ENCODE measurements at places on chromosomes 4 and X.

- DNase-seq: no peak
Measured at GRCh38 chr4:6093671-6094070, 75.4 kb upstream of the C4orf50 start.

DNA sequence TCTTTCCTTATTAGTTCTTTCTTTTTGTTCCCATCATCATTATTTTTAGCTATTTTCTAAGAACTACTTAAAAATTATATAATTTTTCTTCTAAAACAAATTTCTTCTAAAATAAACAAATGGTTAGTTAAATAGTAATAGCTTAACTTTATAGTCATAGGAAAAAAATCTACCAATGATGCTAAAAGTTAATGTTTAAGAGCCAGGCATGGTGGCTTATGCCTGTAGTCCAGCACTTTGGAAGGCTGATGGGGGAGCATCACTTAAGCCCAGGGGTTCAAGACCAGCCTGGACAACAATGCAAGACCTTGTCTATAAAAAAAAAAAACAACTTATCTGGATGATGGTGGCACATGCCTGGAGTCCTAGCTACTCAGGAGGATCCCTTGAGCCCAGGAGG lies 127.1 kb upstream of the ANXA3 start:
- no peak for DNase-seq

- DNase-seq: no peak
Measured at GRCh38 chr4:149166365-149166764, 649.3 kb downstream of the IQCM start.

- DNase-seq: peak; percentile 97
Measured at GRCh38 chr4:110622841-110623717, at the start of gene PITX2. TSS of gene PITX2 (minus strand) at chr4:110623077. CDS start at chr4:110622460, 617 bp downstream.

DNA sequence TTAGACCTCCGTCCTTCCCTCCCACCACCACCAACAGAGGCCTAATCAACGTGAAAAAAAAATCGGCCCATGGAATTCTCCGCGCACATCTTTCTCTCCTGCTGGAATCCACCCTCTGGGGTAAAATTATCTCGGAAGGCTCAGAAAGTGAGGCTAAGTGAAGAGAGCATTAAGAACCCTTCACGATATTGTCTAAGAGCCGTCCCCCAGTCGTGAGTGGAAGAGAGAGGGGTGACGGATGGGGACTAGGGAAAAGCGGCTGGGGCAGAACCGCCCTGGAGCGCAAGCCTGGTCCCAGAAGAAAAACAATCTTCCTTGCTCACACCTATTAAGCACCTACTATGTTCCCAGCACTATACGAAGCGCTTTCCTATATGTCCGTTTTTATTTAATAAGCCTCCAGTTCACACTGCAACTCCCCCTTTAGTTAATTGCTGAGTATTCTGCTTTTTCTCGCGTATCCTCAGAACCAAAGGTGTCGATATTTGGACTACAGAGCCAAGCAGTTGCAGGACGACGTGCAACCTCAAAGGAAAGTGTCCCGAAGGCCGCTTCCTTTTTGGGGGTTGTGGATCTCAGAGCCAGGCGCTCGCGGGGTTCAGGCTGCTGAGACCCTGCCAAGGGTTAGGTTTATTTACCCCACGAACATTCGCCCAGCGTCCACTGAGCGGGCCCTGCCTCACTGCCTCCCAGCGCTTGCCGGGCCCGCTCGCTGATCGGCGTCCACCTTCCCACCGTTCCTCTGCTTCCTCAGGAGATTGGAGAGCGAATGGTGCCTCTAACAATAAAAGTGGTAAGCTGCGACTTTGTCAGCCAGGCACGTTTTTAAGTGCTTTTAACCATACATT lies 889 bp downstream of the MGARP start:
- DNase-seq: no peak

DNA sequence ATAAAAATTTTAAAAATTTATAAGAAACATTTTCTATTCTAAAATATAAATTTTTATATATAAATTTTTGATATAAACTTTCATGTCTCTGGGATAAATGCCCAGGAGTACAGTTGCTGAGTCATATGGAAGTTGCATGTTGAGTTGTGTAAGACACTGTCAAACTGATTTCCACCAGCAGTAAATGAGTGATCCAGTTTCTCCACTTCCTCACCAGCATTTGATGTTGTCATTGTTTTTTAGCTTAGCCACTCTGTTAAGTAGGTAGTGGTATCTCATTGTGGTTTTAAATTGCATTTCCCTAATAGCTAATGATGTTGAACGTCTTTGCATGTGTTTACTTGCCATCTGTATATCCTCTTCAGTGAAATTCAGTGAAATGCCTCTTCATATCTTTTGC lies 66.5 kb downstream of the MAMLD1 start:
- no peak for DNase-seq

DNA sequence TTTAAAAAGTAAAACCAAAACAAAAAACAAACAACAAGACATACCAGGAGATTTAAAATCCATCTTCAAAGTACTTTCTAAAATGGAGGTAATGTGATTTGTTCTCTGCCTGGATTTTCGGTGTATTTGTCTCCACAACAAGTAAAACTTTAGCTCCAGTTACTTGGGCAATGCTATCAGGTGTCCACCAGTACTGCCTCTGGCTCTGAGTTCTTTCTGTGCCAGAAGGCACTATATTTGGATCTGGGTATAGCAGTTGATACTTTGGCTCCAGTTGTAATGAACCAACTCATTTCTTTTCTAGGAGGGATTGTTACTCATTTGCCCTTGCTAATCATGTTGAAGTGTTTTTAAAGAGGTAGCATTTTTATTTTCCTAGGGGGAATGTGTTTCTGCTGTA lies 9.5 kb upstream of the PDLIM5 start:
- no peak for DNase-seq

DNA sequence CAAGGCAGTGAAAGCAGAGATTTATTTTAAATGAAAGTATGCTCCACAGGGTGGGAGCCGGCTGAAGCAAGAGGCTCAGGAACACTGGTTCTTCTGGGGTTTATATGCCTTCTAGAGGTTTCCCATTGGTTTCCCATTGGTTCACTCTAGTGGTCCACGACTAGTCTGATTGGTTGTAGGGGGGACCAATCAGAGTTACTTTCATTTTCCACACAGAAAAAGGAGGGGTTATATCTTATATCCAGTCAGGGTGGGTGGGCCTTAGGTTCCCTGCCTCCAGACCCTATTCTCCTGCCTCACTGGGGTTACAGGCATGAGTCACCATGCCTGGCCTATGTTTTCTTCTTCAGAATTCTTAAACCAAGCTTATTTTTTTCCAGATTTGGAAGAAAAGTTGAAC lies 101.6 kb downstream of the KLHL8 start:
- DNase-seq: no peak

DNA sequence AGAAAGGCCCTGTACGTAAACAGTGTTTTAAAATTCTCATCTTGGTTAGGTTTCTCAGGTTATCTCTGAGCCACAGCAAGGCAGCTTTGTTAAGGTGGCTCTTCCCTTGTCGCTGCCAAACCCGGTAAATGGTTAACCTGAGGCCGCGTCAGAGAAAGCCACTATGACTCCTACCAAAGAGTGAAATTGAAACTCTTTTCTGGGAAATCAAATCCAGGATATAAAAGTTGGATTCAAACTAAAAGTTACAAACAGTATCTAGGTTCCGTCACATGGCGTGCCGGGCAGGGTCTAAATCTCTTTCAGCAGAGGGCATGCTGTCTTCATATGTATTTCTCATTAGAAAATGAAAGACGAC lies 433 bp downstream of the MMAA start:
- no peak for DNase-seq

Measured in T1000 (cell line).